Sigmoid colon (tissue), 7 donors: ENCODE measurements at places on chromosomes 2 and 18. TPM values are rescaled to one million over a fixed set of nuclear protein-coding genes. Genes with fewer than 3 reads are reported as not detected.

DSG2 gene
- 3.6 TPM for total RNA-seq

TSPYL6 gene
- total RNA-seq: not detected

PAPOLG gene
- 15.5 TPM for total RNA-seq

WNT6 gene
- total RNA-seq: 2.6 TPM

CDK5R2 gene
- 0.36 TPM for total RNA-seq

CNTNAP5 gene
- 4.5 TPM for total RNA-seq

GRCh38 chr2:44178950-44179349 is 10.3 kb downstream of the PPM1B start:
- no peak for DNase-seq
- H3K4me3 ChIP-seq: no peak overlapping the region
- no peak overlapping the region for H3K27ac ChIP-seq
- H3K27me3 ChIP-seq: no peaks in the 10 kb centered on the region
- no peaks in the 10 kb centered on the region for H3K36me3 ChIP-seq

DNA sequence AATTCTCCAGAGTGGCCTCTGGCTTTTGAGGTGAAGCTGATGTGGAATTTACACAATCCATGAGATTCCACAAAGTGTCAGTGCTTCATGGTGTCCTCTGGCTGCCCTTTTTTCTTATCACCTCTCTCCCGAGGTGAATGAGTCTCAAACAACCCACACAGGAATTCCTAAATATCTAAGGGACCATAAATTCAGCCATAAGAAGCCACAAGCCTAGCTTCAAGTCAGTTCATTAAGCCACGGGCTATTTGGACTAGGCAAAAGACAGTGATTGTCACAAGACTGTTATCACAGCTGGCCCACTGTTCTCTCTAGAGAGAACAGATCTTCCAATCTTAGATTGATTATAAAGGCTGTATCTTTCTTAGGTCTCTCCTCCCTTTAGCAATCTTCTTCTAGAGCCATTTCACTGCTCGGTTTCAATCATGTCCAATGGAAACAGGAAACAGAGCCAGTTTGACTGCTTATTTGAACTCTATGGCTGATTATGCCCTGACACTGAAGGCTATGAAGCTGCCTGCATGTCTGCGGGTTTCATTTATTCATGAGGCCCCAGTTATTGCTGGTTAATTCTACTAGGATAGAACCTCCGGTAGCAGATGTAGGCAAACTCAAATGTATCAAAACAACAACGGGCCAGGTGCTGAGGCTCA is 4.1 kb downstream of the NEMP2 start:
- H3K36me3 ChIP-seq: no peaks in the 10 kb centered on the region
- H3K4me1 ChIP-seq: peaks cover 18% of the 10 kb centered on the region
- H3K27me3 ChIP-seq: no peaks in the 10 kb centered on the region
- no peak for DNase-seq

DNA sequence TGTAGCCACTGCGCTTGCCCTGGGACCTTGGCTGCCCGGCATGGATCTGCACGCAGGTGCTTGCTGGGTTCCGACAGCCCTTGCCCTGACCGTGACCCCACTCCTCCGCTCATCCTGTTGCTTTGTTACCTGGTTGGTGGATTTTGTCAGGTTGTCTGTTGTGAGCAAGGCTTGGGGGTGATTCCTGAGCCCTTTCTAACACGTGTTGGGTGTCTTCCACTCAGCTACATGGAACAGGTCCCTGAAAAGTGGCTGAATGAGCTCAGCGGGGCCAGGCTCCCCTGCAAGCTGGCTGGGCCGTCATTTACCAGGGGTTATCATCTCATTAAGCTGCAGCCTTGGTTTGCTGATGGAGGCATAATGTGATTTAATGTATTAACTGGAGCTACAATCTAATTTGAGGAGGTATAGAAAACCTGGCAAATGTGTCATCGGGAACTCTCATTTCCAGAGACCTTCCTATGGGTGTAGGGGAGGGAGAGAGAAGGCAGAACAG is 24.6 kb downstream of the RAMP1 start:
- peaks cover 76% of the 10 kb centered on the region for H3K4me1 ChIP-seq
- peak overlapping the region; percentile 97 for H3K27ac ChIP-seq
- H3K27me3 ChIP-seq: no peaks in the 10 kb centered on the region
- no peaks in the 10 kb centered on the region for H3K36me3 ChIP-seq

- no peaks in the 10 kb centered on the region for H3K4me1 ChIP-seq
- H3K36me3 ChIP-seq: no peaks in the 10 kb centered on the region
- no peak overlapping the region for H3K4me3 ChIP-seq
Observed at GRCh38 chr2:94956797-94957391, 68.6 kb upstream of the MAL start.

GRCh38 chr2:71665168-71666093 is 212.1 kb downstream of the DYSF start:
- no peak overlapping the region for H3K27ac ChIP-seq
- H3K4me3 ChIP-seq: no peak overlapping the region
- DNase-seq: peak; percentile 93
- H3K4me1 ChIP-seq: peaks cover 8% of the 10 kb centered on the region

GRCh38 chr2:190819840-190820301 is 60.8 kb upstream of the GLS start:
- H3K4me1 ChIP-seq: peaks cover 13% of the 10 kb centered on the region
- H3K27ac ChIP-seq: peak overlapping the region; percentile 43
- H3K36me3 ChIP-seq: no peaks in the 10 kb centered on the region
- H3K4me3 ChIP-seq: no peak overlapping the region

DNA sequence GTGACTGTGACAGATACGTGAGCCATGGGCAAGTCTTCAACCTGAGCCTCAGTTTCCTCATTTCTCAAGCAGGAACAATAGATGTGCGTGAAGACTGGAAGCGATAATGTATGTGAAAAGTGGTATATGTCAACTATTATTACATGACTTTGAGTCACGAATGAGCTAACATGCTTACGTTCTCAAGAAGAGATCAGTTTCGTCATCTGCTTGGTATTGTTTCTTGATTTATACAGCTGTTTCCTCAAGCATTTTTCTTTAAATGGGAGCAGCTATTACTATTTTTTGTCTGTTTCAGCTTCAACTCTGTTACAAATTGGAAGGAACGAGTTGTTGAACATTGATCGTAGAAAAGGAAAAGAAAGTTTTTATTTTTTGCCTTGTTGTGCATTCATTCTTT is 48.5 kb upstream of the THOC1 start:
- H3K4me3 ChIP-seq: no peak overlapping the region
- no peak for DNase-seq
- H3K27ac ChIP-seq: no peak overlapping the region
- no peaks in the 10 kb centered on the region for H3K27me3 ChIP-seq

- no peak overlapping the region for H3K27ac ChIP-seq
- DNase-seq: no peak
Observed at GRCh38 chr2:176415174-176415895, 146.1 kb downstream of the MTX2 start.

GRCh38 chr2:1823187-1824169 is 79.2 kb upstream of the PXDN start:
- H3K4me1 ChIP-seq: peaks cover 22% of the 10 kb centered on the region
- H3K27me3 ChIP-seq: no peaks in the 10 kb centered on the region
- no peak overlapping the region for H3K4me3 ChIP-seq
- peak overlapping the region; percentile 83 for H3K27ac ChIP-seq
- no peak for DNase-seq
- no peaks in the 10 kb centered on the region for H3K36me3 ChIP-seq

DNA sequence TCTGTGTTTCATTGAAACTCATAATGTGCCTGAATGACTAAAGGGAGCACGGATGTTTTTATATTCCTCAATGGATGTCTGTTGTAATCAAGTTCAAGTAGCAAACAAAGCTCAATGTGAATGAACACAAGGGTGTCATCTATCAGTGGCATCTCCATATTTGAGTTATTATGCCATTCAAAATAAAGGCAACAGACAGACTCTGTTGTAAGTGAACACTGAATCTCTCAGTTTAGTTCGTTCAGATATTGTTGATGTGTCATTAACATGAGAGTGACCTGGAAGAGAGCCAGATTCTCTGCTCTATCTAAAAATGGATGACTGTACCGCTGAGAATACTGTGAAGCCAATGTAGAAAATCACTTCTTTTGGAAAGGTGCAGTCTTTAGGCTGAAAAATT is 118.7 kb downstream of the NUP35 start:
- DNase-seq: no peak
- no peaks in the 10 kb centered on the region for H3K4me1 ChIP-seq
- H3K36me3 ChIP-seq: no peaks in the 10 kb centered on the region

DNA sequence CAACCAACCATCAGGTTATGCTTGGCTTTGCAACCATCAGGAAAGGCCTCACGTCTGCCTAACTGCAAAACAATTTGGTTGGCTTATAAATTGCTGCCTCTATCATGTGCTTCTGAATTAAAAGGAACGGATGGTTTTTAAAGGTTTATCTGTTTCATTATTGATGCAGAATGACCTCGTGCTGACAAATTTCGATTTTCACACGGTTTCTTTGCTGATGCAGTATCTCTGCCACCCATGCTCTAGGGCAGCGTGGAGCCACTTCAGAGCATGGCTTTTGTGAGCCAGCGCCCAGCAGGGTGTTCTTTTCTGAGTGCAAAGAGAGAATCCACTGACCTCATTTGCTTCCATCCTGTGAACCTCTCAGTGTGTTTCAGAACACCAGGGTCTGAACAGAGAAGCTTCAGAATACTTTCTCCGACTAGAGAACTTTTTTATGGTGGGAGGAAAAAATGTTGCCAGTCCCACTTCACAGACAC is 143.1 kb upstream of the L3MBTL4 start:
- H3K4me1 ChIP-seq: no peaks in the 10 kb centered on the region
- no peak overlapping the region for H3K4me3 ChIP-seq
- H3K27ac ChIP-seq: no peak overlapping the region
- no peaks in the 10 kb centered on the region for H3K36me3 ChIP-seq

DNA sequence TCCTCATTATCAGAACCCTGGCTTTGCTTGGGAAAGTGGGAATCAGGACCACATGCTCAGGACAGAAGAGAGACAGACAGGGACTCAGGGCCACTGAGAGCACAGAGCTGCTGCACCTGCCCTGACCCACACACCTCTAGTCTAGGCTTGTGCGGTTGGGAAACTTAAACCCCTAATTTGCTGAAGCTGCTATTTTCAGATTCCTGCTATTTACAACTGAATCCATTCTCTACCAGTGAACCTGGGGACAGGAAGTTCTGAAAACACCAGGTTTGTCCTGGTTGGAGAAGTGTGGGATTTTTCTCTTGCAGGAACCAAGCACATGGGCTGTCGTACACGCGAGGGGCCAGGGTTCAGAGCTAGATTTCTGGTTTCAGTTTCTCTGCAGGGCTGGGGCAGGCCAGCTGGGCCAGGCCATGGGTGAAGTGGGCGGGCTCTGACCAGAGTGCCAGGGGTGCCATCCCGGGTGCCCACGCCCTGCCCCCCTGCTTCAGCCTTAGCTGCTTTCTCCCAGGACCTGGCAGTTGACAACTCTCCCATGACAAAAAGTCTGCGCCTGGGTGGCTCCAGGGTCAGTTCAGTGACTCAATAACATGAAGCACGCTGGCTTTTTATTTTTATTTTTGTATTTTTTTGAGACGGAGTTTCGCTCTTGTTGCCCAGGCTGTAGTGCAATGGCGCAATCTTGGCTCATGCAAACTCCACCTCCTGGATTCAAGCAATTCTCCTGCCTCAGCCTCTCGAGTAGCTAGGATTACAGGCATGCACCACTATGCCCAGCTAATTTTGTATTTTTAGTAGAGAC is 51.3 kb upstream of the SLC1A4 start:
- peak overlapping the region; percentile 3 for H3K4me3 ChIP-seq
- DNase-seq: no peak
- H3K27ac ChIP-seq: no peak overlapping the region
- H3K4me1 ChIP-seq: no peaks in the 10 kb centered on the region

DNA sequence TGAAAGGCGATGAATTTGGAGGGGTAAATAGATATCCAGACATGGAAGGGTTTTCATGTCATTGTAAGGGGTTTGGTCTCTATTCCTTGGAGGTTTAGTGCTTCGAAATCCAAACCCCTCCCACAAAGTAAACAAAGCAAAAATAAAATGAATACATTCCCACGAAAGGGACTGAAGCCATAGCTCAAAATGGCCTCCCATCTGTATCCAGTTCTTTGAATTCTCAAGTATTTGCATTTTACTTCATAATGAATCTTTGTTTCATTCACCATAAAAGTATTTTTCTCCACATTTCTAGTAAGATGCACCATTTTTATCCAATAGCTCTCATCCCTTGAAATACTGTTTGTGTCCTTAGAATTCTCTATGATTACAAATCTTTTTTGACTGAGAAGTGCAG is 103.2 kb upstream of the DTNA start:
- H3K4me3 ChIP-seq: no peak overlapping the region
- H3K36me3 ChIP-seq: no peaks in the 10 kb centered on the region
- no peak overlapping the region for H3K27ac ChIP-seq
- H3K4me1 ChIP-seq: peaks cover 45% of the 10 kb centered on the region
- DNase-seq: no peak
- H3K27me3 ChIP-seq: no peaks in the 10 kb centered on the region

GRCh38 chr2:66318009-66318561 is 116.8 kb upstream of the MEIS1 start:
- no peak for DNase-seq
- no peaks in the 10 kb centered on the region for H3K36me3 ChIP-seq
- H3K27ac ChIP-seq: no peak overlapping the region
- no peak overlapping the region for H3K4me3 ChIP-seq
- no peaks in the 10 kb centered on the region for H3K27me3 ChIP-seq

DNA sequence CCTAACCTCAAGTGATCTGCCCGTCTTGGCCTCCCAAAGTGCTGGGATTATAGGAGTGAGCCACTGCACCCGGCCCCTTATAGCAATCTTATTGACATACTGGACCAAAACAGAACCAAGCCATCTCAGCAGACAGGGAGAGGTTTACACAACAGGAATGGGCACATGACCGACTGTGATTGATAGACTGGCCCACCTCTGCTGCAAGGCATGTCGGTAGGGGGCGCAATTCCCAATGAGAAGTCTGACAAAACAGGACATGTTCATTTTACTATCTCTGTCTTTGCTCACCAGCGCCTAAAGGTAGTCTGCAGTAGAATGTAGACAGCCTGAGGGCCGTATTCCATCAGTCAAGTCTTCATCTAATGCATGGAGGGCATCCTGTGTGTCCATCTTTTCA is 2.0 kb downstream of the LYPD6B start:
- DNase-seq: no peak
- H3K36me3 ChIP-seq: no peaks in the 10 kb centered on the region
- no peak overlapping the region for H3K4me3 ChIP-seq
- no peak overlapping the region for H3K27ac ChIP-seq

- no peak for DNase-seq
- no peak overlapping the region for H3K4me3 ChIP-seq
- H3K27ac ChIP-seq: no peak overlapping the region
Observed at GRCh38 chr18:34818064-34818463, 108.0 kb downstream of the DTNA start.
